Activated T-cell treated with anti-CD3 and anti-CD28 coated beads for 4 hours (primary cell): ENCODE measurements at places on chromosomes 16 and 17.

GRCh38 chr16:28145796-28146195 is 66.0 kb downstream of the XPO6 start:
- no peak for DNase-seq

- no peak for DNase-seq
These were observed 951 bp downstream of the TMED6 start for GRCh38 chr16:69350536-69351133.

DNA sequence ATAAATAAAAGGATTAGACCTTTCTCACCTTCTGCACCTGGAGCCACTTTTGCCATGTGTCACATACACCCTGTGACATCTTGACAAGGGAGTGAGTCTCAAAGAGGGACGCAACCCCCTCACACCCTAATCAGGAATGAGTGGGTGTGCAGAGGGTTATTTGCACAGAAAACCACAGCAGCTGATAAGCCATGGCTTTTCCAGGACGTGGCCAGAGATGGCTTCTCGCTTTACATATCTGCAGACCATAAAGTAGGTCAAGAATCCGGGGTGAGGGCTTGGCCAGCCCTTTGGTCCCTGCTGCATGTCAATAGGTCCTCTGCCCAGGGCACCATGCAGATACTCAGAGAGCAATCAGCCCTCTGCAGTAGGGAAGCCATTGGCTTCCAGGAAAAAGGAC is 2.4 kb upstream of the CD300LF start:
- no peak for DNase-seq

GRCh38 chr16:87921236-87921773 is 15.0 kb downstream of the CA5A start:
- no peak for DNase-seq

- no peak for DNase-seq
These were observed 165.5 kb downstream of the GRIN2A start for GRCh38 chr16:10016752-10017151.

DNA sequence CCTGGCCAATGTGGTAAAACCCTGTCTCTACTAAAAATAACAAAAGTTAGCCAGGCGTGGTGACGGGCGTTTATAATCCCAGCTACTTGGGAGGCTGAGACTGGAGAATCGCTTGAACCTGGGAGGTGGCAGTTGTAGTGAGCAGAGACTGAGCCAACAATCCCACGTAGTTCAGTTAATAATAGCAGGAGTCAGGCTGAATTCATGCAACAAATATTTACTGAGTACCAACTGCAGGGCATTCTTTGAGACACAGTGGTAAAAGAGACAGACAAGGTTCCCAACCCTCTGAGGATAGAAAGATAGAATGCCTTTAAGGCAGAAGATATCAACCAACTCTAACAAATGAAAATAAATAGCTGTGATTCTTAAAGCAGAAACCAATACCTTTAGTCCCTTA is 39.1 kb downstream of the SPOP start:
- no peak for DNase-seq

GRCh38 chr17:46742565-46743270 is 75.8 kb downstream of the WNT3 start:
- no peak for DNase-seq

DNA sequence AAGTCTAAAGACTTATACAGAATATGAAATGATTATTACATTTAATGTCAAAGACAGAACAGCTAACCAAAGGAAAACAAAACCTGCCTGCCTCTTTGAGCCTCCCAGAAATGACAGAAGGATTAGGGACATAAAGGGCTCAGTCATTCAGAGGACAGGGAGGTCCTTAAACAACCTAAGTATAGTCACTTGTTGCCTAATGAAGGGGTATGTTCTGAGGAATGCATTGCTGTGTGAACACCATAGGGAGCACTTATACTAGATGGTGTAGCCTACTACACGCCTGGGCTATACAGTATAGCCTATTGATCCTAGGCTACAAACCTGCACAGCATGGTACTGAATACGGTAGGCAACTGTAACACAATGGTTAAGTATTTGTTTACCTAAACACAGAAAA is 106.4 kb downstream of the PARN start:
- DNase-seq, result no peak

- no peak for DNase-seq
These were observed 44.0 kb downstream of the NLRP1 start for GRCh38 chr17:5540321-5540720.

GRCh38 chr16:84482001-84482891 is 22.2 kb downstream of the MEAK7 start:
- DNase-seq, result no peak

DNA sequence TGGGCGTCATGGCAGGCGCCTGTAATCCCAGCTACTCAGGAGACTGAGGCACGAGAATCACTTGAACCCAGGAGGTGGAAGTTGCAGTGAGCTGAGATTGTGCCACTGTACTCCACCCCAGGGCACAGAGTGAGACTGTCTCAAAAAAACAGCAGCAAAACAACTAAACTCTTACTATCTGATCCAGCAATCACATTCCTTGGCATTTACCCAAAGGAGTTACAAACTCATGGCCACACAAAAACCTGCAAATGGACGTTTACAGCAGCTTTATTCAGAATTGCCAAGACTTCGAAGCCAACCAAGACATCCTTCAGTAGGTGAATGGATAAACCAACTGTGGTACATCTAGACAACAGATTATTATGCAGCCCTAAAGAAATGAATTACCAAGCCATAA is 4.0 kb downstream of the SIAH1 start:
- DNase-seq, result no peak

DNA sequence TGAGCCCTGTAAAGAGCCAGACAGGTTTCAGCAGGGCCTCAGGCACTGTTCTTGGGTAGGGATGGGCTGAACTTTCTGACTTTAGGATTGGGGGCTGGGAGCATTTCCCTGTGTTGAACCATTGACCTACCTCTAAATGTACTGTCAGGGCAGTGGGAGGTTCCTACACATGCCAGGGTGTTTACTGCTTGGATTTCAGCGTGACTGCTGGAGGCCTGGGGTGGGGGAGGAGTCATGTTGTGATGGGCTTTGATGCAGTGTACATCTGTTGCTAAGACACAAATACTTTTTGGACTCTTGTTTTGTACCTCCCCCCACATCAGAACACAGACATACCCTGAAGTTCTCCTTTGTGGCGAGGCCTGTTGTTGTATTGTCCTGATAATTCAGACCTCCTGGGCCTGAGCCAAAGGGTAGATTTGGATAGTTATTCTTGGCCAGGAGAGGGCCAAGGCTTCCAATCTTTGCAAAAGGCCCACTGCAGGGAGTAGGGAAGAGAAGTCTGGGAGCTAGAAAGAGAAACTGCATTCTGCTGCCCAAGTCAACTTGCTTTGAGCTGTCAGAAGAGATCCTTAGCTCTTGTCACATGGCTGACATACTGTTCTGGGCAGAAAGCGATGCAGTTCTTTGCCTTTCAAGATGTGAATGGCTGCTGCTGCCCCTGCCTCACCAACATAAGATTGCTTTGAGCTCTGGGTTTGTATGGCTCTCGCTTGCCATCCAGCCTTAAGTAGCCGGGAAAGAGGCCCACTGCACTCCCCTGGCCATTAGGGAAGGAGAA is 3.7 kb downstream of the NFE2L1 start:
- no peak for DNase-seq

- DNase-seq, result no peak
These were observed 59.9 kb downstream of the WNT3 start for GRCh38 chr17:46758614-46759013.

DNA sequence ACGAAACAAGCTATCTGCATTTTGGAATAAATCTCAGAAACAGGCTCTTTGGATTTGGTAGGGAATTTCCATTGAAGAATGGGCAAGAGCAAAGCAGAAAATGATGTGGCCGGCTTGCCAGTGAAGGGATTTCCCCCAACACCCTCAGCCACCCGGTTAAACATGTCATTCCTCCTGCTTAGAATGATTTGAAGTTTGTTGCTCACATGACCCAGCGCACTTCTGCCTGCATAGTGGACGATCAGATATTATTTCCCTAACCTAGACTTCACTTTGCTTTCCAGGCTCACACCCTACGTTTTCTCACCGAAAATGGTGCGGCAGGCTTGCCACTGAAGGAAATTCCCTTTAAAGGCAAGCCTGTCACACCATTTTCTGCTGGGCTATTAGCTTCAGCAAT is 170.7 kb downstream of the CDH11 start:
- no peak for DNase-seq

- no peak for DNase-seq
These were observed 213.3 kb upstream of the HS3ST4 start for GRCh38 chr16:25478476-25478875.

DNA sequence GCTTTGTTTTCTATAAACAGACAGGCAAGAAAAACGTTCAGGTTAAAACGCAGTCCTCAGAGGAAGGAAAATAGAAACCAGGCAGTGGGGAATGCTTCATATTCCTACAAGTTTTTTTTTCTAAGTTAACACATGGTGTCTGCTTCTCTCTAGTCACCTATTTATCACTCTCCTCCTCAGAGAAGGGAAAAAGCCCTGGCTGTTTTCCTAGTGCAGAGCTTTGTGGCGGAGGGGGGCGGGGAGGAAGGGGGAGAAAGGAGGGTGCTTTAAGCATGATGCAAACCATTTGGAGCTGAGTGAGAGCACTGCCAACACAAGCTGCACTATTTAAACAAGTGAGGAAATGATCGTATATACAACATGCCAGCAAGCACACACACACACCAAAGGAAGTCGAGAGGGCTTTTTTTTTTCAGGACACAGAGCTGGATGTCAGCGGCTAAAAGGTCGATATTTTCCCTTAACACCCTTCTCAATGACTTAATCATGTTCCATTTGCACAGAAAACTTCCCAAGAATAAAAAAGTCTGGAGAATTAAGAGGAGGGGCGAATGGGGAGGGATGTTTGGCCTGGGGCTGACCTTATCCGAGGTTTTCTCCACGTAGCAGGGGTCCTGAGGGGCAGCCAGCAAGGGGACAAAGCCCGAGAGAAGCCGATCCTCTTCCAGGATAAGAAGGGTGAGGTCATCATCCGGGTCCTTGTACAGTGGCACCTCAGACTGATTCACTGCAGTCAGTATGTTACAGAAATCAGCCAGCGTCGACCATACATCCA is 117.4 kb downstream of the HIC1 start:
- DNase-seq, result no peak

- DNase-seq, result no peak
These were observed 199.1 kb downstream of the KATNIP start for GRCh38 chr16:27748868-27749546.

DNA sequence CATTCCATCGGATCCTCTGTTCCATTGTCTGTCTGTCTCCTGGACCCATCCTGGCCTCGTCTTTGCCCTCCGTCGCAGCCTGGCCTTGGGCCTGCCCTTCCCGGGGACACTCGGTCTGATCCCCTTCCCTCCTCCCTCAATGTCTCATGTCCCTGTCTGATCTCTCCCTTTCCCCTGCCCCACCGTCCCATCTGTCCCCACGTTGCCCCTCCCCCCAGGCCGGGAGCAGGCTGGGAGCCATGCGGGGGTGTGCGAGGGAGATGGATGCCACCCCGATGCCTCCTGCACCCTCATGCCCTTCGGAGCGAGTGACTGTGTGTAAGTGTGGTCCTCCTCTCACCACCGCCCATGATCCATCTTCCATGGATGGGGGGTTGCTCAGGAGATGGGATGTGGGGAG is 5.3 kb upstream of the ATP2A1 start:
- no peak for DNase-seq

GRCh38 chr17:2022647-2023240 is 2.4 kb downstream of the RTN4RL1 start:
- no peak for DNase-seq

GRCh38 chr17:39863918-39864746 is at the start of gene IKZF3:
TSS of gene IKZF3 (minus strand) at chr17:39864312. CDS start at chr17:39864126, 186 bp downstream.
- peak; percentile 55 for DNase-seq

- no peak for DNase-seq
These were observed 18.4 kb upstream of the PDK2 start for GRCh38 chr17:50076591-50077235.

- DNase-seq, result no peak
These were observed 6.2 kb upstream of the TMEM94 start for GRCh38 chr17:75450270-75450669.

DNA sequence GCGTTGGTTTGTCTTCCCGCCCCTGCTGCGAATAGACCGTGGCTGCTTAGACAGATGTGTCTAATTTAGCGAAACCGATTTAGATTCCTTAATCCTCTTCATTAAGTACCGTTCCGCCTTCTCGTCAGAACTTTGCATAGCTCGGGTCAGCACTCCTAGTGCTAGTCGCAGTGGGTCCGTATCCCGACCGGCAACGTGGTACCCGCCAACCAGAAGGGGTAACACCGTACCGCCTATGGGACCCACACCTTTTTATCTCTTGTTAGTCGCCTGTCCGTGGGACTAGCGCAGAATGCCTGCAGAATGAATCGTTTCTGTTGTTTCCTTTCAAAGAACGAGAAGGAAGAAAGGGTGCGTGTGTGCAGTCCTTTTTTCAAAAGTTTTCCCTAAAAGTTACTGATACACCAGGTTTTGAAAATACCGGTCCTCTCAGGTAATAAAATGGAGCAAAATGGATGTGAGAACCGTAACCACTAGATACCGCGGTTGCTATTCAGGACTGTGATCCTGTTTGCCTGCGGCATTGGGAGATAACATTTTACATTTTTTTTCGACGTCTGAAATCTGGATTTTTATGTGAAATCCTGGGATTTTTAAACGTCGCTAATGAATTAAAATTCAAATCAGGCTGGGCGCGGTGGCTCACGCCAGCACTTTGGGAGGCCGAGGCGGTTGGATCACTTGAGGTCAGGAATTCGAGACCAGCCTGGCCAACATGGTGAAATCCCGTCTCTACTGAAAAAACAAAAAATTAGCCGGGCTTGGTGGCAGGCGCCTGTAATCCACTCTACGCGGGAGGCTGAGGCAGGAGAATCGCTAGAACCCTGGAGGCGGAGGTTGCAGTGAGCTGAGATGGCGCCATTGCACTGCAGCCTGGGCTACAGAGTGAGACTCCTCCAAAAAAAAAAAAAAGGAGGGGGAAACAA is 998 bp upstream of the SRSF1 start:
- DNase-seq, result no peak

DNA sequence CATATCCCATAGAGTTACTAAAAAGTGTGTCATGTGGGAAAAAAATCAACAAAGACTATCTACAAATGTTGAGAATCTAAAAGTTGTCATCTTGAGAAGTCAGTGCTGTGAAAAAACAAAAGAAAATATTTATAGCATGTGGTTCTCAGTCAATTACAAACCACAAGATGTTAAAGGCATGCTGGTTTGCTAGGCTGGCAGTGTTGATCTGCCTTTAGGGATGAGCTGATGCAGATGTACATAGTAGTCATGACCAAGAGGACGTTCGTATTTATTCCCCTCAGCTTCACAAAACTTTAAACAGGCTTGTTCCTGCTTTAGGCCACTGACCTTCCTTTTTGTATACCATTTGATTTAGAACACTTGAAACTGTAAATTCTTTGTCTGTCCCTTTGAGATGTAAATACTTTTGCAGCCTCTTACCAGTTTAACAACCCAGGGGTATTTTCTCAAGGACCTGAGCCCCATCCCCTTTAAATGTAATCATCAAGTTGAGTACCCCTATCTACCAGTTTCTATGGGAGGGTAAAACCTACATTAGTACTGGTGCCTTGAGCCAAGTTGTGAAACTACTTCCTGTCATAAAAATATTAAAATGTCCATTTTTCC is 446.6 kb downstream of the KCNJ18 start:
- DNase-seq, result no peak
